Suprapubic skin (tissue), 4 donors: ENCODE measurements at places on chromosomes 5 and 9. TPM values are rescaled to one million over a fixed set of nuclear protein-coding genes. Genes with fewer than 3 reads are reported as not detected.

The CCDC183 gene
- total RNA-seq: 1.9 TPM

The CIZ1 gene
- 136 TPM for total RNA-seq

The GABRA1 gene
- total RNA-seq: not detected

The CLTA gene
- total RNA-seq: 128 TPM

The TICAM2 gene
- 0.25 TPM for total RNA-seq

The ANKRD34B gene
- total RNA-seq: not detected

The RLN2 gene
- total RNA-seq: not detected

The CLIC3 gene
- 159 TPM for total RNA-seq

The BAAT gene
- total RNA-seq: not detected

The EXOSC3 gene
- total RNA-seq: 30.1 TPM

The IGFBPL1 gene
- total RNA-seq: not detected

The IFNA21 gene
- total RNA-seq: not detected

The ABLIM3 gene
- total RNA-seq: 5.4 TPM

The VLDLR gene
- 1.1 TPM for total RNA-seq

The MPDZ gene
- total RNA-seq: 5.2 TPM

The ALAD gene
- 53.9 TPM for total RNA-seq

The OTP gene
- total RNA-seq: not detected

The DENND1A gene
- 22.5 TPM for total RNA-seq

The NEUROG1 gene
- total RNA-seq: not detected

The BRD3OS gene
- 9.5 TPM for total RNA-seq

The GALNT12 gene
- total RNA-seq: 1.4 TPM

The ARAP3 gene
- total RNA-seq: 2.2 TPM

The TMED9 gene
- total RNA-seq: 82.2 TPM

The ZBTB43 gene
- total RNA-seq: 33.3 TPM

The RCL1 gene
- 52.7 TPM for total RNA-seq

The PCDHB12 gene
- 2.2 TPM for total RNA-seq

The GRXCR2 gene
- total RNA-seq: 0.76 TPM
